ENCODE measurements at places on chromosomes 7 and 10.

DNA sequence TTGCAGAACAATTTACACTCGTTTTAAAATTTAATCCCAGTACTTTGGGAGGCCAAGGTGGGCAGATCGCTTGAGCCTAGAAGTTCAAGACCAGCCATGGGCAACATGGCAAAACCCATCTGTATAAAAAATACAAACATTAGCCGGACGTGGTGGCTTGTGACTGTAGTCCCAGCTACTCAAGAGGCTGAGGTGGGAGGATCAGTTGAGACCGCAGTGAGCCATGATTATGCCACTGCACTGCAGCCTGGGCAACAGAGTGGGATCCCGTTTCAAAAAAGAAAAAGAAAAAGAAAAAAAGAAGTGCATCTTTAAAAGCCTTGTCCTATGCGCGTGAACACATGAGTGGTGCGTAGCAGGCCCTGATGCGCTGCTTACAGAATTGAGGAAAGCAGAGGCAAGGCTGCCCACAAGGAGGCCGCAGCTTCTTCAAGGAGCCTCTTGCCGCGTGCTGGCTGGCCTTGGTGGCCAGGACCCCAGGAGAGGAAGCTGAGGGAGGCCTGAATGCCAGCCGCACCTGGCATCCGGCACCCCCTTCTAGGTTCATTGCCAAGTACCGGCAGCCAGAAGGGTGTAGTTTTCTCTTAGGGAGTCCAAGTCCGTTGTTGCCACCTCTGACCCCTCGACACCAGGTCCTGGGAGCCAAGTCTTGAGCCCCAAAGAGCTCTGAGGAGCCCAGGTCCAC lies 124.5 kb downstream of the UBE2H start:
- no peak for DNase-seq

DNA sequence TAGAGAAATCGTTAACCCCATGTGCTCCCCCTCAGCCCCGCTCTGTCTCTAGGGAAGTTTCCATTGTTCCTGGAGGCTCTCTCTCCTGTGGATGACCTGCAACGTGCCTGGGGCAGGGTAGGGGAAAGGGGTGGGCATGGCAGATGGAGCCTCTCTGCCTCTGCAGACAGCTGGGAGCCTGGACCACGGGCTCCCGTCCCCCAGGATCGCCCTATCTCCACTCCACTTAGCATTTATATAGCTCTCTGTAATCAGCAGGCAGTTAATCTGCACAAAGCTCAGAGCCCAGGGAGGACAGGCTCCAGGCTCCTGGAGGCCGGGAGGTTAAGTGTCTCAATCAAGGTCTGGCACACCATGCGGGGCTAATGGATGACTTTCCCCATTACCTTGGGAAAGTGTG lies 369.7 kb downstream of the PLXNA4 start:
- DNase-seq: no peak

GRCh38 chr7:42869131-42870020 lies 42.5 kb downstream of the C7orf25 start:
- no peak for DNase-seq

- DNase-seq: no peak
Measured at GRCh38 chr7:75938921-75939320, 24.0 kb downstream of the POR start.

DNA sequence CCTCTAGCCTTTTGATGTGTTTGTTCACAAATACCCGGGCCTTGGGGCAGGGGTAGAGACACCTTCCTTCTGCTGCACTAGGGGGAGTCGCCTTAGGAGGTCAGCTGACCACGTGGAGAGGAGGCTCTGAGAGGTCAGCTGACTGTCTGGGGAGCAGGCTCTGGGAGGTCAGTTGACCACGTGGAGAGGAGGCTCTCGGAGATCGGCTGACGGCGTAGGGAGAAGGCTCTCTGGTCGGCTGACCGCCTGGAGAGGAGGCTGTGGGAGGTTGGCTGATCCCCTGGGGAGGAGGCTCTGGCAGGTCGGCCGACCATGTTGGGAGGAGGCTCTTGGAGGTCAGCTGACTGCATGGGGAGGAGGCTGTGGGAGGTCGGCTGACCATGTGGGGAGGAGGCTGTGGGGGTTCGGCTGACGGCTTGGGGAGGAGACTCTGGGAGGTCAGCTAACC lies 59.6 kb upstream of the LYZL1 start:
- DNase-seq: no peak

DNA sequence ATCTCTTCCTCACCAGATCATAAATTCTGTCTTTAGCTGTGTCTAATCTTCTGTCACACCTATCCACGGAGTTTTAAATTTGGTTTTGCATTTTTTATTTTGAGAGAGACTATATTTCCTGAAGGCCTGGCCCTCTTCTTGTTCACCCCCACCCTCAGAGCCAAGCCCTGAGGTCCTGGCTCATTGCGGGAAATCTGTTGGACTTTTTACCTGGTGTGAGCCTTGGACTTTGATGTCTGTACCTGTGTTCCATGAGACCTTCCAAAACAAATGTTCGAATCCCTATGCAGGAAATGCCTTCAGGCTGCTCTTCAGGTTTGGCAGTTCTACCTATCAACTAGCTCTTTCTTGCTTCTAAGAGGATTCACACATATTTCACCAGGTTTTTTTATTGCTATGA lies 175.2 kb upstream of the GRB10 start:
- DNase-seq: no peak

DNA sequence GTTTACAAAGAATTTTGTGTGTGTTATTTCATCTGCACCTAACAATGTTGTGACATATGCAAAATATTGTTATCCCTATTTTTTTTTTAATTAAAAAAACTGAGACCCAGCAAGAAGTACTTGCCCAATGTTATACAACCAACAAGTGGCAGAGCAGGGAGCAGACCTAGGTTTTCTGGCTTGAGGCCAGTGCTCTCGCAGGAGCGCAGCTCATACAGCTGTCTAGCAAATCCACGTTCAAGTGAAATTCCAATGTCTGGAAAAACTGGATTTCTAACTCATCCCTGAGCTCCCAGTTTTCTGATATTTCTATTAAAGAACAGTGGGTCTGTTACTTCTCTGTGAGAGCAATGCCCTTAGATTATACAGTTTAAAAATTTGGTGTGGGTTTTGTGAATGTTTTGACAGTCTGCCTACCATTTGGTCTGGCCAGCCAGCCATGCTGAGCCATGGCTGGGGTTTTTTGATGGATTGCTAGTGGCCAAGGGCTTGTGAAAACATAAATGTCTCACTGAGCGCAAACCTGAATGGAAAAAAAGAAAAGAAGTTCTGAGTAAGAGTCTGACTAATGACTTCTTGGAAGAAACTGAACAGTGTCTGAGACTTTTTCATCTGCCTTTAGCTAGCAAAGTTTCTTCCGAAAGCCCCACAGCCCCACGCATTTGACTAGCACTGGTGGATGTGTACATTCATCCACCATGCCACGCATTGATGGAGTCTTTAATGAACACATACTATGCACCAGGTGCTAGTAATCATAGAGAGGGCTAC lies 15.4 kb upstream of the PRF1 start:
- DNase-seq: no peak

DNA sequence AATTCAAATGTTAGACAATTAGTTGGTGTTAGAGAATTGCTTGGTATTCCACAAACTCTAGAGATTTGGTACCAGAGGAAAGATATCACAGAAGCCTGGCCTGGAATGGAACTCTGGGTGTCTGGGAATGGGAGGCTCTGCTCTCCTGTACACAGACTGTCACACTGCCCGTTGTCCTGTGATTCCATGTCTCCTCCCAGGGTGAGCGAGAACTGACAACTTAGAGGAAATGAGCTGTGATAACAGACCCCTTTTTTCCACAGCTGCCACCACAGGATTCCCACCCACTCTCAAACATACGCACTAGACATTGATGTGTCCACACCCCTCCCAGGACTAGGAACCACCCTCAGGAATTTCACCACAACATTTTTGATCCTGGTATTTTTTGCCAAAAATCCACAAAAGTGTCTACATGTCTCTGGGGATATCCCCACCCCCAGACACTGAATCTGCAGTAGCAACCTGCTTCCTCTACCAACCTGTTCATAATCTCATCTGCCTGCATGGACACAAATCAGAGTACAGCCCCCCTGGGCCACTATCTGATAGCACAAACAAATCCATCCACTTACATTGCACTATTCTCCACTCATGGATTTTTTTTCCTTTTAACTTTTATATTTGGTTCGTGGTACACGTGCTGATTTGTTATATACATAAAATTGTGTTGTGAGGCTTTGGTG lies 4.7 kb downstream of the ZNF273 start:
- no peak for DNase-seq

GRCh38 chr7:45646207-45646821 lies 72.1 kb downstream of the ADCY1 start:
- no peak for DNase-seq

GRCh38 chr10:33706191-33706590 lies 371.7 kb upstream of the NRP1 start:
- no peak for DNase-seq
